Epithelial cell of esophagus (primary cell): ENCODE measurements at places on chromosomes 6 and 20.

- no peak for DNase-seq
These were observed 238.6 kb downstream of the BTBD3 start for GRCh38 chr20:12156252-12156651.

DNA sequence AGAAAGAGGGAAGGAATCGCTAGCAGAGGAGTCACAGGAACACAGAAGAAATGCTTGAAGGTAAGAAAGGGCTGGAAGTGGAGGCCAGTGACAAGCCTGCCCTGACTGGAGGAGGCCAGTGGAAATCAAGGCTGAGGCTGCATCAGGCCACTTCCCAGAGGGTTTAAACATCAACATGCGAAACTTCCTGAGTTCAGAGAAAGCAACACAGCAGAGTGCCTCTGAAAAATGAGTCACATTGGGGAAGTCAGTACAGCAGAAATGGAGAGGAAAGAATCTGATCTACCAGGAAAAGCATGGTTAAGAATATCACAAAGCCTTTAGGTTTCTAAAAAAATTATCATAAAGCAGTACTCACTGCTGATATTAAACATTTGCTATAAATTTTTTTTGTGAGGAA lies 23.3 kb downstream of the NAPB start:
- DNase-seq = peak; percentile 25

- DNase-seq = peak; percentile 25
These were observed 171.4 kb downstream of the MYLK4 start for GRCh38 chr6:2579241-2579761.

- no peak for DNase-seq
These were observed 75.4 kb upstream of the SPACA1 start for GRCh38 chr6:87972279-87972678.

DNA sequence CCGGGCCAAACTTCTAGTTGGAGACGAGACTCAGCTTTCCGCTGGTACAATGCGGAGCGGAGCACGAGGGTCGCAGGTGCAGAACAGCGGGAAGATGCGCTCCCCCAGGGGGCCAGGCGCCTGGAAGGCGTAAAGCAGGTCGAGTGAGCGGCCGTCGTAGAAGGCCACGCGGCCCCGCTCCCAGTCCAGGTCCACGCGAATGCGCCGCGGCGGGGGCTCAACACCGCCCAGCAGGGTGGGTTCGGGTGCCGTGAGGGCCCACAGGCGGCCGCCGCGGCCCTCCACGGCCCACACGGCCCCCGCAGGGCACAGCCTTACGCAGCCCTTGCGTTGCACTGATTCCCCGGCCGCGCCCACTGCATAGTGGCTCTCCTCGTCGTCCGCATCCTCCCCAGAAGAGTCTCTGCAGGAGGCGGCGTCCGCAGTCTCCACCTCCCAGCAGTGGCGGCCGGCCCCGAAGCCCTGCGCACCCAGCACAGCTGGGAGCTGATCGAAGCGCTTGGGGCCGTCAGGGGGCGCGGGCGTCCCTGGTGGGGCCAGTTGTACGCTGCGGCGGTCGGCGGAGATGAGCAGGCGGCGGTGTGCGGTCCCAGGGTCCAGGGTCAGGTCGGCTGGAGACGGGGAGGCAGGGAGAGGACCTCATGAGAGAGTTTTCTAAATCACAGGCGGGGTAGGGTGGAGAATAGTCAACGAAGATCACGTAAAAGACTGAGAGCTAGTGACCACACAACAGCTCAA lies 4.3 kb downstream of the PPP1R11 start:
- no peak for DNase-seq

DNA sequence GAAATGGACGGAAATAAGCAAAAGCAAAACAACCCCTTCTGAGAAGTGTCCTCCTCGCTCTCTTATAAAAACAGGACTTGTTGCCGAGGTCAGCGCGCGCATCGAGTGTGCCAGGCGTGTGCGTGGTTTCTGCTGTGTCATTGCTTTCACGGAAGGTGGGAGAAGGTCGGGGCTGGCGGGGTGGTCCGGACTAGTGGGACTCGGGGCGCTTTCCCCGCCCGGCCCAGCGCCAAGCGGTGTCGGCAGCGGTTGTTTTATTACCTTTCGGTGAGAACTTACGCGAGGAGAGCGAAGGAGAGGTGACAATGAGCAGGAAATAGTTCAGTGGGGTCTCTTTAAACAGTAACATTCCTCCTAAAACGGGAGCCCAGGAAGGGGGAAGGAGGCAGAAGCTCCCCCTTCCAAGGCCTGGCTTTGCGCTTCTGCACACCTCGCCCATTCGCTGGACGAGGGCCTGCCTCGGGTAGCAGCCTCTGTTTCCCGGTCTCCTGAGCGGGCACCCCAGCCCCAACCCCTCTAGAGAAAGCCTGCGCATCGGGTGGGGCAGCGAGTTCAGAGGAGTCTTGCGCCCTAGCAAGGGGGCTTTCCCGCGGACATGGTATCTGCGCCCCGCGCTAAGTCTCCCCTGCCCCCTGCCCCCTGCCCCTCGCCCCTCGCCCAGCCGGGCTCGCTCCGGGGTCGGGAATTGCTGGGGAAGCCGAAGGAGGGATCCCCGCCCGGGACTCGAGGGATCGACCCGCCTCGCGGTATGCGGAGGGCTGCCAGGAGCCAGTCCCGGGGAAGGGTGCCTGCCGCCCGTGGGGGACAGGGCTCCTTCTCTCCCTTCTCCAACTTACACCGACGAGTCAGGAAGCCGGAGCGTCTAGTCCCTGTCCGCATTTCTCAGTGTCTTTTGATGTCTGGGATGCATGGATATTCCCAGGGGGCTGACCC lies 1.2 kb upstream of the TBXT start:
- no peak for DNase-seq

GRCh38 chr6:35573495-35574110 lies 60.9 kb upstream of the TULP1 start:
- no peak for DNase-seq

DNA sequence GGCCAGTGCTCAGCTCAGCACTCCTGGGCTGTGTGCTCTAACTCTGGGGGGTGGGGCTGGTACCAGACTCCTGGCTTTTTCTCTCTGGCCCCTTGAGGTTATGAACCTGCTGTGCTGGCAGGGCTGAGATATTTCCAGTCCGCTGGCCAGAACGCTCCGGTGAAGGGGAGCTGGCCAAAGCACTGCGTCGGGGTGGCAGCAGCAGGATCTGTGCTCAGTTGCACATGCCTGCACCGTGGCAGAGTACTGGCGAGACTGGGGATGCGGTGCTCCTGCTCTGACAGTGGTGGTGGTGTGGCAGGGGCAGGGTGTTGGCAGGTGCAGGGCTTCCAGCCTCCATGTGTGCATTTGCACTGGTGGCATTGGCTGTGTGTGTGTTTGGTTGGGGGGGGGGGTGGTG lies 374.4 kb downstream of the PHF3 start:
- no peak for DNase-seq

DNA sequence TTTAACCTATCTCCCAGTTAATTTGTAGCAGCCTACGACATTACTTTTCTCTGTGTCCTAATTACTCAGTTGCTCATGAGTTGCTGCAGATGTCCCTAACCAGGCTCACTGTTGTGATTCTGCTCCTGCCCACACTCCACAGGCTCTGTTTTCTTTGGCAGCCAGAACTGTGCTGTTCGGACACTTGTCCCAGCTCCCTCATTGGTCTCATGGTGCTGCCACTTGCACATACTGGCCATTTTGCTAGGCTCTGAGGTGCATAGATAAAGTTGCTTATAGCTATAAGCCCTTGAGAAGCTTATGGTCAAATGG lies 55.0 kb downstream of the NOX3 start:
- DNase-seq = no peak

DNA sequence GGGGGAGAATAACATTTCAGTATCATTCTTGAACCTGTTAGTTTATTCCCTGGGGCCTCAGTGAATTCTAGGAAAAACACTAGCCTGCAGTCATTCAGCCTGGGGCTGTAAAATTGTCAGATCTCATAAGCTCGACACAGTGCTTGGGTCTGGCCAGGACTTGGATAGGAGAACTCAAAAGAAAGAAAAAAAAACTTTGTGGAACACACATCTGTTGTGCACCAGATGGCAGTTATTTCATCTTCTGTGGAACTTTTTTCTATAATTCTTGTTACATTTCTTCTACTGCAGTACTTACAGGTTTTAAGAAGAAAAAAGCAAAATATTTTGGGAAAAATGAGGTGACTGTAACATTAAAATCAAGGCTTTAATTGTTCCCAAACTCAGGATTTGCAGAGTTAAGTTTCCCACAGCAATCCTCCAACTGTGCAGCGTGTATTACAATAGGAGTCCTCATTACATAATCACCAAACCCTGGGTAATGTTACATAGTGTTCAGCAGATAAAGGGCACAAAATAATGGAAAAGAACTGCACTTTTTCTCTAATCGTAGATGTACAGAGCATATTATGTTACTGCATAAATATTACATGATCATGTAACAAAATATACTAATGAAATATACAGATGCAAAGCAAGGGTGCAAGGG lies 531.1 kb upstream of the CITED2 start:
- DNase-seq = no peak

DNA sequence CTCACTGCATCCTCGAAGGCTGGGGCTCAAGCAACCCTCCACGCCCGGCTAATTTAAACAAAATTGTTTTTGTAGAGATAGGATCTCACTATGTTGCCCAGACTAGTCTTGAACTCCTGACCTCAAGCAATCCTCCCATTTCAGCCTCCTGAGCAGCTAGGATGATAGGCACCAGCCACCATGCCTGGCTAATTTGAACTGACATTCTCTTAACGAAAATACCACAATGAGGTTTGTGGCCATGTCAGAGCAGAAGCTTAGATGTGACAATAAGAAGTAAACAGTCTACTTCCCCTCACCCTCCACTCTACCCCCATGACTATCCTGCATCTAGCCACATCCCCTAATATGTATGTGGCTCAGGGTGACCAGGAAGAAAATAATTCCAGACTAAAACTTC lies 74.8 kb upstream of the PLCB4 start:
- DNase-seq = no peak

DNA sequence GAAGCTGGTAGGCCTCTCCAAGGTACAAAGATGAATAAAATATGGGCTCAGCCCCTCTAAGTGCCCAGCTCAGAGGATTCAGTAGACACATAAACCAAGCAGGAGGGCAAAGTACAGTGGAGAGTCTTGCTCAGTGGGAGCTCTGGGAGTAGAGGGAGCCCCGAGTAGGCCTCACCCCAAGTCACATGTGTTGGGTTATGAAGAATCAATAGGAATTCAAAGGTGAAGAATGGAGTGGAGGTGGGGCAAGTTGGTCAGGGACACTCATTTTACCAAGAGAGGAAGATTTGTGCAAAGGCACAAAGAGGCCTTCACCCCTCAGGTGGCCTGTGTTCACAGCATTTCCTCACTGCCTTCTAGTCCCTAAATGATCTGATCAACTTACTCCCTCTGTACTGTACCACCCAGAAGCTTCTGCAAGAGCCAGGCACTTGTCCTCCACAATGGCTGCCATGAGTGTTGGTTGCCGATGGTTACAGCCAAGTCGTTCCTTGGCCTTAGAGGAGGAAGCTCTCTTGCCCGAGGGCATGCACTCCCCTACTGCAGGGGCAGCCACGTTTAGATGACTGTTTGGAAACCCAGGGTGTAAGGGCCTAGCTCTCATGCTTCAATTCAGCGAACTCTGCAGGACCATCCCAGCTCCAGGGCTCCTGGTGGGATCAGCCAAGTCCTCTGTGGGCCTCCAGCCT lies 6.7 kb upstream of the CDKN1A start:
- DNase-seq = no peak

DNA sequence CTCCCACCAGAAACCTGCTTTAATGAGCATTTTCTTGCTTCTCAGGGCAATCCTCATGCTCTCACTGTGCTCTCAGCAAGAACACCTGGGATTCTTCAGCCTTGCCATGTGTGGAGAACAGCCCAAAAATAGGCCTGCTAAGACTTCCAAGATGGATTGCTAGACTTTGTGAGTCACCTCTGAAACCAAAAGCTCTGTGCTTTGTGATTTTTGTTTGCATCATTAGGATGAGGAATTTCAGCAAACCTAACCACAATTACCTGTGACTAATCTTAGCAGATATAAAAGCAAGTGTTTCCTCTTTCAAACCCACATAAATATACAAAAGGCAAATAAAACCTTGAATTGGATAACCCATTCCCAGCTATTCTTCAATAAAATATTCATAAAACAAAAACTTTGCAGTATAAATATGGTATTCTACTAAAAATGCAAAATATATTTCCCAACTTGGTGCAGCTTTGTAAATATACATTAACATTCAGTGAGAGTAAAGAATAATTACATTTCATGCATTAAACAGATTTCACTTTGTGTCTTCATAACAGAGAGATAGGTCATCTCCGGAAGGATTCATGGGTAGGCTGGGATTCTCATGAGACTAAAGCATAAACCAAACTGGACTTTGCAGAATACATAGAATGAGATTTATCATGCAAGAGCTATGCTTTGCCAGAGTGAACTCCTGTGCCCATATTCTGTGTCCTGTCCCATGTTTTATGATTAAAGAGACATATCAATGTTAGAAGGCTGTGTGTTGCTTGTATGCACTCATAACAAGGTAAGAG lies 33.5 kb downstream of the TPBG start:
- peak; percentile 95 for DNase-seq

DNA sequence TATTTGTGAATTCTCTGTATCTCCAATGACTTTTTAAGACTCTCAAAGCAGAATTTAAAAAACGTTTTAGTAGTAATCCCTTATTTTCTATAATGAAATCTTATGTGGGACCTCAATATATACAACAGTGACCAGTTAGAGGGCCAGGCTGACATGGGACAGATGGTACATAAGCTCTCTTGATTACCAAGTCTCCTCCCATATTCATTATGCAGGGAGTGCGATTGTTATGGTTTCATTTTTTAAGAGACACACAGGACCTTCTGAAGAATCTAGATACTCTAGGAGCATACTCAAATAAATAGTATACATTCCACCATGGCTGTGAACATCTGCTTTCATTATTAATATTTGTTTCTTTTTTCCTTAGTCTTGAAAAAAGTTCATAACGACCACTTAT lies 43.5 kb downstream of the GCLC start:
- no peak for DNase-seq

- DNase-seq = no peak
These were observed 619.2 kb downstream of the C6orf118 start for GRCh38 chr6:164690241-164690640.

DNA sequence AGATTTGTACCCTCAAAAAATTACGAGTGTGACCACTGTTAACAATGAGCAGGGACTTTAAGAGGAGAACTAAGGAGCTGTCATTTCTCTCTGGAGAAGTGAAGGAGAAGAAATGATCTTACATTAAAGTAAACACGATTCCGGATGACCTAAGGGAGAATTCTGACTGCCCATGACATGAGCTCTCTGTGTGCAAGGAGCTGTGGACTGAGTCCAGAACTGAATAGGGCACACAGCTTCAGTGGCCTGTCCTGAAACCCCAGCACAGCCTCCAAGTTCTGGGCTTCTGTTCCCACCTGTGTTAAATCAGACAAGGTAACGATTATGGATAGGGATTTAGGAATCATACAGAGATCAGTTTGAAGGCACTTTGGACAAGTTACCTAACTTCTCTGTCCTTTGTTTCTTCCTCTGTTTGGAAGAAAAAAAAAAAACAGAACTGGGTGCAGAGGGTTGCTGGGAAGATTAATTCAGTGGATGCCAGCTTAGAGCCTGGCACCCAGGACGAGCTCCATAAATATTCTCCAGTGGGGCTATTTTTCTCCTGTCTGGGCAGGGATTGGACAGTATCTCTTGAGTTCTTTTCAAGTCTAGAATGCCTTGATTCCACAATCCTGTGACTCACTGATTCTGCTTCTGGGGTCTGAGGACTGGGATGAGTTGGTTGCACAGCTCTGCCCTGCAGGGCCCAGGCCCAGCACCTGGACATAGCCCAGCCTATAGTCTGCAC lies 65.7 kb downstream of the MRPL14 start:
- DNase-seq = peak; percentile 67

GRCh38 chr20:54067606-54068174 lies 2.7 kb downstream of the BCAS1 start:
- peak; percentile 95 for DNase-seq

GRCh38 chr6:99592900-99593299 lies 13.7 kb upstream of the PRDM13 start:
- DNase-seq = peak; percentile 51
